ENCODE measurements at places on chromosomes 4 and X. TPM values are rescaled to one million over a fixed set of nuclear protein-coding genes. Genes with fewer than 3 reads are reported as not detected.

DNA sequence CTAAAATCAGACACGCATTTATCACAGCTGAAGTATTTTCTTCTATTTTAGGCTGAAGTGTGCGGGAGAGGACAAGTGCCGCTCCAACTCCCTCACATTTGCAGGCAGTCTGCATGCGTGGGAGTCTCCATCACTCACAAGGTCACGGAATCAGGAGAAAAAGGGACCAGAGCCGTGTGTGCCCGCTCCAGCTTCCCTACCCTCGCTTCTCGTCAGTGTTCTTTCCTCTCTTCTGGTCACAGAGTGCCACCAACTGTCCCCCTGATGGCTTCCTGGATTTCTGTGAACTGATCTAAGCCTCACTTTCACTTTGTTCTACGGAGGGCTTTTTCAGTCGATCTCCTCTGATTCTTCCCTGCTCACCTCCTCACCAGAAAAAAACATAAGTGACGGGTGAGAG lies 407.4 kb upstream of the AADAT start:
- no peaks in the 10 kb centered on the region for H3K4me1 ChIP-seq
- no peak overlapping the region for H3K4me3 ChIP-seq
- no peak for DNase-seq
- no peak overlapping the region for H3K27ac ChIP-seq

- no peaks in the 10 kb centered on the region for H3K36me3 ChIP-seq
- H3K4me3 ChIP-seq: no peak overlapping the region
- no peaks in the 10 kb centered on the region for H3K4me1 ChIP-seq
- no peaks in the 10 kb centered on the region for H3K27me3 ChIP-seq
Observed at GRCh38 chr4:70603856-70604255, 11.8 kb downstream of the AMBN start.

DNA sequence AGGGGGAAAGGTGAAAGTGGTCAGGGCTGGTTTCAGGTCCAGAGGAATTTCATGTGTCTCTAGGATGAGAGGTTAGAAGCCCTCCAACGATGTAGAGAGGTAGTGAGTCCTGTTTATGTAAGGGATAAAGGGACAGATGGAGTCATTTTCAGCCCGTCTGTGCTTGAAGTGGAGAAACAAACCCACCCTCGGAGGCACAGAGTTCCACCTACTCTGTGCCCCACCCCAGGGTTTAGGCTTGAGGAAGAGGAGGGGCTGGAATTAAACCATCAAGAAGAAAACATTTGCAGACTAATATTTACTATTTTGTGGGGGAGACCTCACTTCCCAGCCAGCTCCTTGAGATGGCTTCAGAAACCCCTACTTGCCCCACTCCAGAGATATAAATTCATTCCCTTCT lies 868 bp upstream of the GNL3L start:
- no peaks in the 10 kb centered on the region for H3K36me3 ChIP-seq
- no peaks in the 10 kb centered on the region for H3K27me3 ChIP-seq
- H3K4me3 ChIP-seq: no peak overlapping the region
- no peak for DNase-seq
- H3K4me1 ChIP-seq: peaks cover 8% of the 10 kb centered on the region

DNA sequence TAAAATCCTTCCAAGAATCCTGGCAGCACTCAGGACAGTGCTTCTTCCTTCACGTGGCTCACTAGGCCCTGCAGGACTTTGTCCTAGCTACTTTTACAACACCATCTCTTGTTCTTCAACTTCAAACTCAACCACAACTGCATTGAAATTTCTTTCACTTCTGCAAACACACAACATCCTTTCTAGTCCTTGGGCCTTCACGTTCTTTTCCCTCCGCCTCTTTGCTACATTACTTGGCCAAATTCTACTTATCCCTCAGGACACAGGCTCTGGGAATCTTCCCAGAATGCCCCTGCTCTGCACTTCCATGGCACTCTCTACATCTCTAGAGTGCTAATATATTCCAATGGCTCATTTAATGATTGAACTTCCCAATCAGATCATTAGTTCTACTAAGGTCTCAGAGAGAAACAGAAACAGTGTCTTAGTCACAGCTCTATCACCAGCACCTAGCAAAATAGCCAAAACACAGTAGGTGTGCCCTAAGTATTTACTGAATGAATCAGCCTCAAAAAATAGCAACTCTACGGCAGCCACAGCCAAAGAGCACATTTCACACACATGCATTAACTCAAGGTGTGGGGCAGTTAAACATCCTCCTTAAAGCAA lies 73.3 kb downstream of the MANBA start:
- no peak overlapping the region for H3K4me3 ChIP-seq
- H3K4me1 ChIP-seq: peaks cover 37% of the 10 kb centered on the region
- no peaks in the 10 kb centered on the region for H3K27me3 ChIP-seq

GRCh38 chrX:37453821-37454220 lies 104.7 kb downstream of the PRRG1 start:
- peaks cover 28% of the 10 kb centered on the region for H3K4me1 ChIP-seq
- DNase-seq: no peak
- H3K4me3 ChIP-seq: no peak overlapping the region
- H3K27me3 ChIP-seq: no peaks in the 10 kb centered on the region

DNA sequence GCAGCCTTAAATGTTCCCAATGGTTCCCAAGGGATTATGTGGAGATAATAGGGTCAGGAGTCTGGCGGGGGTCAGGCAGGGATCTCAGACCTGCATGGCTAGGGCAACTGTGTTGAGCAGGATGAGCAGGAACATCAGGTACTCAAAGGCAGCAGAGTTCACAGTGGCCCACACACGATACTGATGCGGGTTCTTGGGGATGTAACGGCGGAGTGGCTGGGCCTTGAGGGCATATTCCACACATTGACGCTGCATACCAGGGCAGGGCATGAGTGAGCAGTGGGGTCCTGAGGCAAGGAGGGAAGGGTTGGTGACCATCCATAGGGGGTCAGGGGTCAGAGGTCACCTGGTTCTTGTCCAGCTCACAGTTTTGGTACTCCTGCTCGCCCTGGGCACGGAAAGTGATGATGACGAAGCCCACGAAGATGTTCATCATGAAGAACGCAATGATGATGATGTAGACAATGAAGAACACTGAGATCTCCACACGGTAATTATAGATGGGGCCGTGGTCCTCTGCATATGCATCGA lies 15.1 kb upstream of the SYP start:
- no peak overlapping the region for H3K27ac ChIP-seq
- H3K4me3 ChIP-seq: no peak overlapping the region
- no peaks in the 10 kb centered on the region for H3K36me3 ChIP-seq
- no peaks in the 10 kb centered on the region for H3K27me3 ChIP-seq
- DNase-seq: no peak

GRCh38 chr4:71187404-71188155 lies 151.2 kb upstream of the SLC4A4 start:
- no peaks in the 10 kb centered on the region for H3K36me3 ChIP-seq
- H3K4me1 ChIP-seq: peaks cover 7% of the 10 kb centered on the region
- no peak for DNase-seq
- peak overlapping the region; percentile 58 for H3K4me3 ChIP-seq

- no peak for DNase-seq
- H3K4me1 ChIP-seq: no peaks in the 10 kb centered on the region
- H3K36me3 ChIP-seq: no peaks in the 10 kb centered on the region
- no peak overlapping the region for H3K27ac ChIP-seq
- H3K4me3 ChIP-seq: no peak overlapping the region
Observed at GRCh38 chrX:43218198-43218597, 437.9 kb upstream of the MAOA start.

DNA sequence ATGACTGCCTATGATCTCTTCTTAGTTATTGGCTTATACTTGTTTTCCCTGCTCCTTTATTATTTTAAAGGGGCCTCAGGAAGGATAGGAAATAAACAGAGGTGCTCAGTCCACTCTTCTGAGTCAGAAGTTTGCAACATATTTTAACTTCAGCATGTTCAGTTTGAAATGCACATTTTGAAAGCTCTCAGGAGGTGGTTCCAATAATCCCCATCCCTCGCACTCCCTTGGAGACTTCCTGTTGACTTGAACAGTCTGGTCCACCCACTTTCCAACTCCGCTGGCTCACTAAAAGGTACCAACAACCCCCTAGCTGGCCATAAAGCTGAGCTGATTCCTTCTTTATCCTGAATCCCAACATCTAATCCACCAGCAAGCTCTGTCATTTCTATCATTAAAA lies 78.3 kb upstream of the DUSP21 start:
- H3K27me3 ChIP-seq: no peaks in the 10 kb centered on the region
- no peaks in the 10 kb centered on the region for H3K4me1 ChIP-seq
- H3K36me3 ChIP-seq: no peaks in the 10 kb centered on the region
- no peak overlapping the region for H3K27ac ChIP-seq

GLRA3 gene
- polyA plus RNA-seq: not detected
